ENCODE measurements at places on chromosomes 7 and 10.
A peak's percentile ranks its signal among the peaks of the same experiment; 100 is the strongest.

DNA sequence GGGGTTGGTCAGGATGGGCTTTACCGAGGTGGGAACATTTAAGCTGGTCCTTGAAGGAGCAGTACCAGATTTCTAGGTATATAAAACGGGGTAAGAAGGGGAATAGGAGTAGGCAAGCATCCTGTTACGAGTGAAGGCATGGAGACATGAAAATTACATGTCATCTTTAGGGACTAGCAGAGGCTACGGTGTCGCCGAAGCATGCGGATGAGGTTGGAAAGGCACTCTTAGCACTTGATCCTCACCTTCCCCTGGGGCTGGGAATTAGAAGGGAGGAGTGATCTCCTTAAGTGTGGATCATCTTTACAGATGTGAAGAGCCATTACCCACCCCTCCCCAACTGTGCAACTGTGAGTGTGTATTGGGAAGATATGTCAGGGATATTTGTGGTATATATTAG, 13.8 kb upstream of the ZRANB1 start:
- no peaks in the 10 kb centered on the region for H3K36me3 ChIP-seq
- no peaks in the 10 kb centered on the region for H3K27me3 ChIP-seq
- DNase-seq = no peak
- no peak overlapping the region for H3K4me3 ChIP-seq
- no peaks in the 10 kb centered on the region for H3K4me1 ChIP-seq
- no peak overlapping the region for H3K27ac ChIP-seq

GRCh38 chr10:44569193-44570091, 184.5 kb upstream of the CXCL12 start:
- H3K4me3 ChIP-seq = no peak overlapping the region
- H3K27me3 ChIP-seq = no peaks in the 10 kb centered on the region
- H3K36me3 ChIP-seq = no peaks in the 10 kb centered on the region
- DNase-seq = no peak

DNA sequence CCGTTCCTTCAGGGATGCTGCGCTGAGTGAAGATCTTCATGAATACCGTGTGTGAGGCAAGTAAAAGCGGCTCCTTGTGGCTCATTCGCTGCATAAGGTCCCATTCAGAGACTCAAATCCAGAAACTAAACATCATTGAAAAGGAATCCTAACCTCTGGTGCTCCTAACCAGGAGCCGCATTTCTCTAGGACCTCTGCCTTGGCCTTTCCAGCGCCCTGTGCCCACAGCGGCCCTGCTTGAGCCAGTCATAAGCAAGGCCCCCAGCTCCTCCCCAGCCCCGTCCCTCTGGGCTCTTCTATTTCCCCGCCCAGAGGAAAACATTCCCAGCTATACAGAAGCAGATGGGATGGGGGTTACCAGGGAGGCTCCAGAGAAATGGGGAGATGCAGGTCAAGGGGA, 42.6 kb upstream of the INSIG1 start:
- DNase-seq = no peak
- H3K27me3 ChIP-seq = no peaks in the 10 kb centered on the region
- H3K27ac ChIP-seq = no peak overlapping the region
- no peak overlapping the region for H3K4me3 ChIP-seq

DNA sequence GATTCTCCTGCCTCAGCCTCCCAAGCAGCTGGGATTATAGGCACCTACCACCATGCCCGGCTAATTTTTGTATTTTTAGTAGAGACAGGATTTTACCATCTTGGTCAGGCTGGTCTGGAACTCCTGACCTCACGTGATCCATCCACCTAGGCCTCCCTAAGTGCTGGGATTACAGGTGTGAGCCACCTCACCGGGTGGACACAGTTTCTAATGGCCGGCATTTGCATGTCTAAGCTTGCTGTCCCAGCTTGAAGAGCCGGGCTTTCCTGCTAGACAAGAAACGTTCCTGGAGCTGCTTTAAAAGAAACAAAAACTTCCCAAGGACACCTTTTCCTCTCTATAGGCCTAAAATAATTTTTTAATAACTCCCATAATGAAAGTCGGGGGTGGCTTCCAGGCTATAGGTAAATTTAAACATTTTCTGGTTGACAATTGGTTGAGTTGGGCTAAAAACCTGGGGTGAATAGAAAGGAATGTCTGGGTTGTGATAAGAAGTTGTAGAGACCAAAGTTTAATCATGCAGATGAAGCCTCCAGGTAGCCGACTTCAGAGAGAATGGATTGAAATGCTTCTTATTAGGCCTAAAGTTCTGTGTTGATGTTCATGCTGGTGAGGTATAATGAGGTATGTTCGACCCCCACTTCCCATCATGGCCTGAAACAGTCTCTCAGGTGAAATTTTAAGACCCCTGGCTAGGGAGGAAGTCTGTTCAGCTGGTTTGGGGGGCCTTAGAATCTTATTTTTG, 8.8 kb downstream of the ACADSB start:
- peaks cover 13% of the 10 kb centered on the region for H3K4me1 ChIP-seq
- peak overlapping the region; percentile 38 for H3K27ac ChIP-seq
- H3K36me3 ChIP-seq = no peaks in the 10 kb centered on the region

DNA sequence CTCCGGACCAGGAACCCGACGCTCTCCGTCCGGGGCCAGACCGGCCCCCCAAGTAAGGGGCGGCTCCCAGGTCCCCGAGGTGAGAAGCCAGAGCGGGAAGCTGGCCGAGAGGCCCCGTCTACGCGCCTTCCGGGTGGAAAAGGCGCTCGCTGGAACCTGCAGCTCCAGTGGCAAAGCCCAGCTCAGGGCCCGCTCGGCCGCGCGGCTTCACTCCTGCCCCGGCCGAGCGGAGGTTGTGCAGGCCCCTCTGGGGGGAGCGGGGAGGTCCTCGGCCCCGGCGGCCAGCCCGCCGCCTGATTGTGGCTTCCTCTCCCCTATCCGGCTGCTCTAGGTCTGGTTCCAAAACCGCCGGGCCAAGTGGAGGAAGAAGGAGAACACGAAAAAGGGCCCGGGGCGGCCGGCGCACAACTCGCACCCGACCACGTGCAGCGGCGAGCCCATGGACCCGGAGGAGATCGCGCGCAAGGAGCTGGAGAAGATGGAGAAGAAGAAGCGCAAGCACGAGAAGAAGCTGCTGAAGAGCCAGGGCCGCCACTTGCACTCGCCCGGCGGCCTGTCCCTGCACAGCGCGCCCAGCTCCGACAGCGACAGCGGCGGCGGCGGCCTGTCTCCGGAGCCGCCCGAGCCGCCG, 2.9 kb downstream of the UNCX start:
- H3K27me3 ChIP-seq = peaks cover 98% of the 10 kb centered on the region
- H3K36me3 ChIP-seq = no peaks in the 10 kb centered on the region
- H3K27ac ChIP-seq = no peak overlapping the region
- H3K4me3 ChIP-seq = no peak overlapping the region
- DNase-seq = peak; percentile 74
- peaks cover 6% of the 10 kb centered on the region for H3K4me1 ChIP-seq

DNA sequence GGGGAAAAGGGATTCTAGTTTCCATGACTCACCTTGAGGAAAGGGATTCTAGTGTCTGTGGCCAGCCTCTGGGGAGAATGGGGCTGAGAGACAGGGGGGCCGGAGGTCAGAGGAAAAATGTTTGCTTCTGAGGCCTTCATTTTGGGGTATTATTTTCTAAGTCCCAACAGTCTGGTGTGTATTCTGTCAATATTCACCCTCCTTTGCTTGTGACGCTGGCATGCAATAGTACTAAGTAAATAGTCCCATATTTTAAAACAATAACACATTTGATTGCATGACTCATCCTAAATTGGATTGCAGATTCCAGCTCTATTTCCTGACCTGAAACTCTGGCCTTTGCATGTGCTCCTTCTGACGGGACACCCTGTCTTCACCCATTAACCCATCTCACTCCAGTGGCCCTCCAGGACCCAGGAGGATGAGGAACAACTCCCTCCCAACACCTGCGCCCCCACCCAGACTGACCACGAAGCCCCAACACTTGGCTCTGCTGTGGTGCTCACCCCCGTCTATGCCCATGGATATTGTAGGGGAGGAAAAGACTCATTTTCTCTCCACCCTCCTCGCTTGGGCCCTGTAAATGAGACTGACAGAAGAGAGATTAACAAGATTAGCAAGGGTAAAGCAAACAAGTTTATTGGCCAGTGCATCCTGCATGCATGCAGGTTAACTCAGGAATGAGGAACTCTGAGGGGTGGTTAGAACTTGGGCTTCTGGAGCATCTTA, 495.6 kb upstream of the KLF6 start:
- H3K4me1 ChIP-seq = no peaks in the 10 kb centered on the region
- H3K27ac ChIP-seq = no peak overlapping the region
- DNase-seq = no peak
- H3K4me3 ChIP-seq = no peak overlapping the region

DNA sequence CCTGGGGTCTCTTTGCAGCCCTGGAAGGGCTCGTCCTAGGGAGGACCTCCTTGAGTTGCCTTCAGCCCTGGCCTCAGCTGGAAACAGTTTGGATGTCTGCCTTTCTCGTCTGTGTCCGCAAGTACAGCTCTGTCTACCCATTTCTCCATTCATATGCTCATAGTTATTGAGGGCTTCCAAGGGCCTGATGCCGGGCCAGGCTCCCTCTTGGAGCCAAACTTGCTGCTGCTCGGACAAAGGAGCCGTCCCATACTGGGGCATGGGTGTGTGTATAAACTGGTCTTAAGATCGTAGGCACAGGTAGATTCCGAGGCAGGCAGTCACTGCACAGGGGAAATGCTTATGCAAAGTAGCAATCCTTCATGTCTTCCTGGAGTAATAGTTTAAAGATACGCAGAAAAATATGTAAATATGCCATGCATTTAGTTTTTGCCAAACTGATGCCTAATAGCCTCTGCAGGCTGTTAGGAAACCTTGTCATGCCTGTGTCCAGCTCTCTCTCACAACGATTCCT, 117.0 kb upstream of the BTBD16 start:
- H3K4me1 ChIP-seq = peaks cover 17% of the 10 kb centered on the region
- no peak overlapping the region for H3K4me3 ChIP-seq
- H3K27me3 ChIP-seq = no peaks in the 10 kb centered on the region
- no peak for DNase-seq

DNA sequence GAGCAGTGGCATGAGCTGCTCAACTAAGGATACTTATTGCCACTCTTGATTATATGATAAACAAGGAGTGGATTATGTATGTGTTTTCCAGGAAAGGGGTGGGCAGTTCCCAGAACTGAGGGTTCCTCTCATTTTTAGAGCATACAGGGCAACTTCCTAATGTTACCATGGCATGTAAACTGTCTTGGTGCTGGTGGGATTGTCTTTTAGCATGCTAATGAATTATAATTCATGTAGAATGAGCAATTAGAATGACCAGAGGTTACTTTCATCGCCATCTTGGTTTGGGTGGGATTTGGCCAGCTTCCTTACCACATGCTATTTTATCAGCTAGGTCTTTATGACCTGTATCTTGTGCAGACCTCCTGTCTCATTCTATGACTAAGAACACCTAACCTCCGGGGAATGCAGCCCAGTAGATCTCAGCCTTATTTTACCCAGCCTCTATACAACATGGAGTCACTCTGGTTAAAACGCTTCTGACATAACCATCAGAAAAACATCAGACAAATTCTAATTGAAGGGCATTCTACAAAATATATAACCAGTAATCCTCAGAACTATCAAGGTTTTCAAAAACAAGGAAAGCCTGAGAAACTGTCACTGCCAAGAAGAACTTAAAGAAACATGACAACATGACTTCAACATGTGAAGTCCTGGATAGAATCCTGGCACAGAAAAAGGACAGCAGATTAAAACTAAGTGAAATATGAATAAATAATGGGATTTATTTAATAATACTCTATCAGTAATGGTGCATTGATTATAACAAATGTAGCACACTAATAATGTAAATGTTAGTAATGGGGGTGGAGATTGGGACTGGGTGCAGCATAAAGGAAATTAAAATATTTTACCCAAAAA, 365.0 kb downstream of the SEMA3D start:
- no peak overlapping the region for H3K27ac ChIP-seq
- no peaks in the 10 kb centered on the region for H3K36me3 ChIP-seq
- no peak for DNase-seq
- H3K27me3 ChIP-seq = no peaks in the 10 kb centered on the region

DNA sequence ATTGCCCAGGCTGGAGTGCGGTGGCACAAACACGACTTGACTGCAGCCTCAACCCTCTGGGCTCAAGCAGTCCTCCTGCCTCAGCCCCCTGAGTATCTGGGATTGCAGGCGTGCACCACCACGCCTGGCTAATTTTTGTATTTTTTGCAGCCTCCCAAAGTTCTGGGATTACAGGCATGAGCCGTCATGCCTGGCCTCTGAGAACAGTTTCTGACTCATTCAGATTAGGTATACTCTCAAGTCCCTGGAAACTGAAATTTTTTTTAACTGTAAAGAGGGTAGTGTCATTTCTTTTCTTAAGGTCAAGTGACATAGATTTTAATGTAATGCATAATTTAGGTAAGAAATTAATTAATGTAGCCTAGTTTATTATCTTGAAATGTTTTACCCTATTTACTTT, 104.7 kb downstream of the SEPTIN7 start:
- peaks cover 9% of the 10 kb centered on the region for H3K36me3 ChIP-seq
- no peak overlapping the region for H3K4me3 ChIP-seq
- H3K4me1 ChIP-seq = peaks cover 2% of the 10 kb centered on the region
- no peak for DNase-seq

DNA sequence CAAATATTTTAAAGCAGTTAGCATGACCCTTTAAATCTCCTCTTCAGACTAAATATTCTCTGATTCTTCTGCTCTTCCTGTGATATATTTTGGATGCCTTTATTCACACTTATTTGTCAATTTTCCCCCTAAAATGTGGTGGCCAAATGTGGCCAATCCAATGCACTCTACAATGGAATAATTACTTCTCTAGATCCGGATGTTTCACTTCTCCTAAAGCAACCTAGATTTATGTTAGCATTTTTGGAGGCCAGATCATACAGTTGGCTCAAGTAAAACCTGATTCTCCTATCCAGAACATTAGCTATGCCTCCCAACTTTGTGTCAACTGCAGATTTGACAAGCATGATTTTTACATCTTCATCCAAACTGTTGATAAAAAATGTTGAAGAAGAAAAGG, 153.7 kb downstream of the CREB5 start:
- no peaks in the 10 kb centered on the region for H3K36me3 ChIP-seq
- no peaks in the 10 kb centered on the region for H3K27me3 ChIP-seq
- H3K27ac ChIP-seq = no peak overlapping the region
- no peaks in the 10 kb centered on the region for H3K4me1 ChIP-seq

- H3K36me3 ChIP-seq = no peaks in the 10 kb centered on the region
- H3K4me3 ChIP-seq = no peak overlapping the region
- DNase-seq = peak; percentile 29
- H3K27me3 ChIP-seq = no peaks in the 10 kb centered on the region
- H3K4me1 ChIP-seq = no peaks in the 10 kb centered on the region
Measured at GRCh38 chr7:101589976-101590662, 39.0 kb downstream of the MYL10 start.
